ENCODE measurements at places on chromosomes 12 and 14.

- no peak for DNase-seq
Measured at GRCh38 chr14:52922656-52923055, 28.2 kb downstream of the FERMT2 start.

DNA sequence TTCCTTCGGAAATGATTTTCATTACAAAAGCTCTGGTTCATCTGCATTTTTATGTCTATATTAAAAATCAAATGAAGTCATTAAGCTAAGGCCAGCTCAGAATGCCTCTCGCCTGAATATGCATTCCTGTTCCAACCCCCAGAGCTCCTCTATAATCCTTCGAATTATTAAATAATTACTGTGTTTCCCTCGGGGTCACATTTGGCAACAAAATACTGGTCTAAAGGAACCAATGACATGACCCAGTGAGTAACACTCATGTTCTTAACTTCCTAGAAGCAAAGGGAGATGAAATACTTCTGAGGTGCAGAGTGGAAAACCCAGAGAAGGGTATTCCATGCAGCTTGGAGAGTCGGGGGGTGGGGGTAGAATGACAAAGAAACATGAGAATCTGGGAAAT, 68.3 kb downstream of the FOXN3 start:
- no peak for DNase-seq

GRCh38 chr12:18158774-18159557, 69.0 kb upstream of the RERGL start:
- DNase-seq, result no peak

DNA sequence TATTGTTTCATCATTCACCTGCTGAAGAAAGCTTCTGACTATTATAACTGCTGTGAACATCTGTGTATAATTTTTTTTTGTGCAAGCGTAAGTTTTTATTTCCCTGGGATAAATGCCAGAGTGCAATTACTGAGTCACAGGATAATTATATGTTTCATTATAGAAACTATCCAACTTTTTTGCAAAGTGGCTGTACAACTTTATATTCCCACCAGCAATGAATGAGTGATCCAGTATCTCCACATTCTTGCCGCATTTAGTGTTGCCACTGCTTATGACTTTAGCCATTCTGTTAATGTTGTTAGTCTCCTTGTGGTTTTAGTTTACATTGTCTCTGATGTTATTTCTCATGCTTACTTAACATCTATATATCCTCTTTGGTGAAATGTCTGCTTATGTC, 88.1 kb upstream of the CCDC175 start:
- no peak for DNase-seq
